Activated CD4-positive, alpha-beta T cell treated with anti-CD3 and anti-CD28 coated beads, Interleukin-2, amount 50 U/mL, for 16 hours (primary cell): ENCODE measurements at places on chromosomes 16 and 17.

GRCh38 chr17:81967533-81968395 lies 6.8 kb upstream of the NOTUM start:
- DNase-seq = peak; percentile 82

DNA sequence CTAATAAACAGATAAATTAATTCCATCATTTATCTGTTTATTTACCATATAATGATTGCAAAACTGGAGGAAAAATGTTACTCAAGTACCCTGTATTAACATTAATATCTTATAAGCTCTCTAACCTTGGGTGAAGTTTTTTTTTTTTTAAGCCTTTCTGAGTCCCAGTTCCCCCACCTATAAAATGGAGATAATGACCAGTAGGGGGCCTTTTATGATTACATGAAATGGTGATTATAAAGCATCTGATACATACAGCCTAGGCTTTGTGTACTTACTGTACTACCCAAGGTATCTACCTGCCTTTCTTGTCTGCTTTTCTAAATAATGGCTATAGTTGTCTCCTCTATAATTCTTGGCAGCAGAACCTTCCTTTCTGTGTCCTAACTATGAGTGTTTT lies 22.6 kb downstream of the LRRC36 start:
- peak; percentile 27 for DNase-seq

GRCh38 chr17:57518587-57519581 lies 226.2 kb downstream of the CCDC182 start:
- DNase-seq = no peak

GRCh38 chr16:4381072-4381934 lies 9.7 kb downstream of the VASN start:
- no peak for DNase-seq

DNA sequence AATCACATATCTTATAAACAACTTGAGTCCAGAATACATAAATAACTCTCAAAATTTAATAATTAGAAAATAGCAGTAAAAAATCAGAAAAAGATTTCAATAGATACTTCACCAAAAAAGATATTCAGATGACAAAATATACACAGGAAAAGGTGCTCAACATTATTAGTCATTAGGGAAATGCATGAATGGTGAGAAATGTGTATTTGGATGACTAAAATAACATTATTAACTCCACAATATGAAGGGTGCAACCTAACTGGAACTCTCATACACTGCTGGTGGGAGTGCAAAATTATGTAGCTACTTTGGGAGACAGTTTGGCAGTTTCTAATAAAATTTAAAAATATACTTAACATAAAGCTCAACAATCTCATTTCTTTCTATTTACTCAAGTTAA lies 262.3 kb upstream of the AXIN2 start:
- no peak for DNase-seq
